ENCODE measurements at places on chromosomes 11 and 22.

- no peak for DNase-seq
Measured at GRCh38 chr22:31093086-31093850, 12.2 kb downstream of the SMTN start.

DNA sequence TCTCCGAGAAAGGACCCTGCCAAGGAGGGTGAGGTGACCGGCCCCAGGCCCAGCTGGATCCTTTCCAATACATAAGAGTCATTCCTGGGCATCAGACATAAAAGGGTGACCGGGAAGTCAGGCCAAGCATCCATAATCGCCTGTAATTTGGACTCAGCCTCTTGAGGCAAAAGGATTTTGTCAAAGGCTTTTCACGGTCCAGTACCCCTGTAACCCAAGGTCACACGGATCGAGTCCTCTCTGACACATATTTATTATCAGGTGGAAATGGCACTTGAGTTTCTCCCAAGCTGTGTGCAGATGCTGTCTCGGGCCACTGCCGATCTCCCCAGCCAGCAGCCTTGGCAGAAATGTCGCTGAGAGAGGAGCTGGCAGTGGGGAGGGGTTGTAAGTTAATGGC is 556.5 kb downstream of the MN1 start:
- DNase-seq = no peak

DNA sequence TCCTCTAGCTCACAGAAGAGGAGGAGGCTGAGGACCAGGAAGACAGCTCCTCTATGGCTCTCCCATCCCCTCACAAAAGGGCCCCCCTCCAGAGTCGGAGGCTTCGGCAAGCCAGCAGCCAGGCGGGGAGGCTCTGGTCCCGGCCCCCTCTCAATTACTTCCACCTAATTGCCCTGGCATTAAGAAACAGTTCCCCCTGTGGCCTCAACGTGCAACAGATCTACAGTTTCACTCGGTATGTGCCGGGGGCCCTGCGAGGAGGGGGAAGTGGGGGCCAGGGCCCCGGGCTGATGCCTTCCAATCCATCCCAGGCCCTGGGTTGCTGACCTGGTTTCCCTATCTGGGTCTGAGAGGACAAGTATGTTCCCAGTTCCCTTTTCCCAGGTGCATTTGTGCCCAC is 7.9 kb downstream of the FOXR1 start:
- DNase-seq = no peak

- DNase-seq = no peak
Measured at GRCh38 chr11:109914809-109915653, 178.2 kb upstream of the ZC3H12C start.

DNA sequence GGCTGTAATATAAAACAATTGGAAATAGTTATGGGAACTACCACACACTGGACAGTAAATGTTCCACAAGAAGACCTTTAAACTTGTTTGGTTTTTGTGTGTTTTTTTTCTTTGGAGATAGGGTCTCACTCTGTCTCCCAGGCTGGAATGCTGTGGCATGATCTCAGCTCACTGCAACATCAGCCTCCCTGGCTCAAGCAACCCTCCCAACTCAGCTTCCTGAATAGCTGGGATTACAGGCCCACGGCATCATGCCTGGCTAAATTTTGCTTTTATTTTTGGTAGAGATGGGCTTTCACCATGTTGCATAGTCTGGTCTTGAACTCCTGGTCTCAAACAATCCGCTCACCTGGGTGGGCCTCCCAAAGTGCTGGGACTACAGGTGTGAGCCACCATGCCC is 121.0 kb downstream of the MPPED2 start:
- no peak for DNase-seq

GRCh38 chr22:28222052-28222451 is 303.0 kb upstream of the PITPNB start:
- DNase-seq = no peak

- DNase-seq = no peak
Measured at GRCh38 chr11:15665368-15665871, 550.7 kb downstream of the INSC start.

GRCh38 chr11:9250139-9250582 is 15.0 kb downstream of the DENND5A start:
- no peak for DNase-seq

DNA sequence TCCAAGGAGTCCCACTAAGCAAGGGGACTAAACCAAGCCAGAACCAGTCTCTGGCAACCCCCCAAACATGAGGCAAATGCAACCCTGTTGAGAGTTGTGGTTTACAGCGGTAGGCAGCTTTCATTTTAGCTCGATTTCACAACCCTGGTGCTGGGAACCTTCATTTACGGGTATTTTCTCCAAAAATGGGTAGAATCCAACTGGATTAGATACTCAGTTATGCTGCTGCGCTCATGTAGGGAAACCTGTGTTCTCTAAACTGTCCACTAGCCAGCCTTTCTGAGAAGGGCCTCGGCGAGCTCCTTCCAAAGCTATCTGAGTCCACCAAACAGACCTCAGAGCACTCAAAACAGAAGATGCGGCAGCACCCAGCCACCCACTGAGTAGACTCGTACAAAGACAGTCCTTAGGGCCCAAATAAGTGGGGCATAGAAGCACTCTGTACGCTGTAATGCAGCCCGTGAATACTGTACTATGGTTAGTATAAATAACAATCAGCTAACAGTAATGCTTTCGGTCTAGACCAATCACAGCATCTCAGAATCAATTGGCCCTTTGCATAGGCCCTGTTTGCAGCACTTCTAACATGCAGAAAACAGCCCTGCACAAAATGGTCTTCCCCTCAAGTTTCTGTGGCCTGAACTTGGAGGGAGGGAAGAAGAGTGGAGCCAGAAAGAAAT is 104.7 kb downstream of the ETS1 start:
- peak; percentile 75 for DNase-seq

- DNase-seq = no peak
Measured at GRCh38 chr11:7204778-7205177, 46.9 kb upstream of the SYT9 start.

- no peak for DNase-seq
Measured at GRCh38 chr11:134014511-134014910, 54.4 kb upstream of the JAM3 start.

- DNase-seq = no peak
Measured at GRCh38 chr11:72789493-72790131, 4.2 kb downstream of the STARD10 start.

DNA sequence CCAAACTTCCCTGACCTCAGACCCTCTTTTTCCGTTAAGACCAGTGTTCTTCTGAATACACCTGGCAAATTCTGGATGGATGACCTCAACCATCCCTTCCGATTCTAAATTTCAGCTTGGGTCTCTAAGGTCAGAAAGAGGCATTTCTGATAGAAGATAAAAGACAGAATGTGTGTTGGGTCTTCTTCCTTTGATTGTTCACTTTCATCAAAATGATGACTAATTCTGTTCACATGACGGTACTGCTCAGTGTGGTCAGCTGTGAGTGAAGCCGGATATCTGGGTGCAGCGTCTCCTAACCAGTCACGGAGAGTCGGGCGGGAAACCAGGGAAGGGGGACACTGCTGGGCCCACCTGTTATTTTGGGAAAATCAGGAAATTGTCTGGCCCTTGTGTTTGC is 151.6 kb upstream of the NAV2 start:
- DNase-seq = no peak

DNA sequence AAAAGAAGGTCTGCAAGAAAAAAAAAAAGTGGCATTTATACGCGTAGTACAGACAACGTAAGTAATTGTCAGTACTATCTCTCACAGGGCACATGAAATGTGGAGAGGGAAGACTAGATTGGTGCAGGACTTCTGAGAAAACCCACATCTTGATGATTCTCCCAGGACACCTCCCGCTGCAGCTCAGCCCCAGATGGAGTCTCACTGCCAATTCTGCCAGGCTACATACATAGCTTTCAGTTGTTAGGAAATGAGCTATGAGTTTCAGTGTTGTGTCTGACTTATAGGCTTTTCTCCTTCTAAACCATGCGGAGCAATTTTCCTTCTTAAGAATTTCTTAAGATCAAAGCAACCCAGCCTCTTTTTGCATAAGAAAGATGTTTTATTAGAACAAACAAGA is 9.6 kb downstream of the OR5A2 start:
- DNase-seq = no peak

- DNase-seq = no peak
Measured at GRCh38 chr22:35114131-35114980, 48.4 kb downstream of the ISX start.

GRCh38 chr11:126722006-126722736 is 278.4 kb downstream of the KIRREL3 start:
- no peak for DNase-seq

DNA sequence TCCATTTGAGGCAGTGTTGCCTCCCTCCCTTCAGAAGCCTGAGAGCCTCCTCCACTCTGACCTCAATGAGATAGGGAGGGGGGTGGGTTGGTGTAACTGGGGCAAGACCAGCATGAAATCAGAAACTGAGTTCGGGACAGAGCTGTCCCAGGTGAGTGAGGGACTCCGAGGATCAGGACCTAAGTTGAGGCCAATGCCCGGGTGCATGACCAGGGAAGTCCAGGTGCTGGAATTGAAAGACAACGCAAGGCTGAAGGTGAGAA is 40.8 kb upstream of the ZBED5 start:
- no peak for DNase-seq

- no peak for DNase-seq
Measured at GRCh38 chr22:36351921-36352802, 35.6 kb downstream of the MYH9 start.

GRCh38 chr11:19244084-19244483 is 3.3 kb upstream of the E2F8 start:
- no peak for DNase-seq

GRCh38 chr11:94310191-94310875 is 6.0 kb downstream of the IZUMO1R start:
- DNase-seq = no peak

DNA sequence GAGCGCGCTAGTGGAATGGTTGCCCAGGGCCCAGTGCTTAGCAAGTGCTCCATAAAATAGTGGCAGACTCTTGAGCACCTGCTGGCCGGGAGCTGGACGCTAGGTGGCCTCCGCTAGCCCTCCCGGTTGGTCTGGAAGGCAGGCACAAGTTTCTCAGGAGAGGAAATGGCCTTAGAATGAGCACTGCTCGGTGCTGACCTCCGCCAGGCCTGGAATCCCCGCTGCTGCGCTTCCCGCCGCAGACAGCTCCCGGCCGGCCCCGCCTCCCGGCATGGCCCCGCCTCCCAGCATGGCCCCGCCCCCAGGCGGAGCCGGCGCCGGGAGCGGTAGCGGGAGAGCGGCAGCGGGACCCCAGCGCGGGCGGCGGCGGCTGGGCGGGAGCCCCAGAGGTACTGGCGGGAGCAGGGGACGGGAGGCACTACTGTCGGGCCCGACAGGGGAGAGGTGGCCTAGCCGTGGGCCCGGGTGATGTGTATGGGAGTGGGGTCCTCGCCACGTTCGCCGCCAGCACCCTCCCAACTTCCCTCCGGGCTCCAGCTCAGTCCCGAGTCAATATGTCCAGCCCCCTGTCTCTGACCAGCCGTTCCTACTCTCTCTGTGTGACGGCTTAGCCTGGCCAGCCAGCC is at the start of gene SIPA1:
TSS of gene SIPA1 (plus strand) at position 308 of the 626 bp plus-strand sequence. CDS start 2,821 bp downstream, outside the sequence.
- peak; percentile 68 for DNase-seq

- DNase-seq = no peak
Measured at GRCh38 chr11:39011797-39012196, 2413.8 kb upstream of the RAG2 start.

DNA sequence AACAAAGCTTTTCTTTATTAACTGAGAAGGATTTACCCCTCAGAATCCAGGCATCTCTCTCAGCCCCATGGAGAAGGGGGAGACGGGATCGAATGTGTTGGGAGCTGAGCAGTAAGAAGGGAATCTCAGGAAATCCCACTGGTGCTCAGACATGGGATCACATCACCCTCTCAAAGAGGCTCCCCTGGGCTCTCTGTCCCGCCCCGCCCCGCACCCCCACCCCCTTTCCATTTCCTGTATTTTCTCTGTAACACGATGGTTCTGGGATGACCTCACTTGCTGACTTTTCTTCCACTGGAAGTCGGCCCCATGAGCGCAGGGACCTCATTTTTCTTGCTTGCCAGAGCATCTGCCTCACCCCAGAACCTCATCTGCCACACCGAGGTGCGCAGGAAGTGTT is 100.0 kb downstream of the RPS6KA4 start:
- no peak for DNase-seq

Measured in T-helper 1 cell (primary cell).